ENCODE measurements at places on chromosomes 11 and 22.

DNA sequence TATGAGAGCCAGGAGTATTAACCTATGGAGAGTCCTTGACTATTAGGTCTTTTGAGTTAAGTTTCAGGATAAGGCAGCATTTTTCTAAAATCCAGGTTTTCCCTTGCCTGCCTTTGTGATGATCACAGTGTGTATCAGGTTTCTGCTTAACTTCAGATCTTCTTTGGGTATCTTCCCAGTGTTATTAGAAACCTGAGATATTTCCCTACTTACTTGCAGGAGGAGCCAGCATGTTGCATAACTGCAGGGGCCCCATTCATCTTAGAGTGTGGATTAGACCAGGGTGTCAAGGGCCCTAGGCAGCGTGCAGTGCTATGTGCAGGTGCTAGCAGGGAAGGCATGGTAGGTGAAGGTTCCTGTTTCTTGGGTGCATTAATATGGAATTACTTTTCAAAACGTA, 69.5 kb downstream of the ZNRF3 start:
- DNase-seq: no peak

DNA sequence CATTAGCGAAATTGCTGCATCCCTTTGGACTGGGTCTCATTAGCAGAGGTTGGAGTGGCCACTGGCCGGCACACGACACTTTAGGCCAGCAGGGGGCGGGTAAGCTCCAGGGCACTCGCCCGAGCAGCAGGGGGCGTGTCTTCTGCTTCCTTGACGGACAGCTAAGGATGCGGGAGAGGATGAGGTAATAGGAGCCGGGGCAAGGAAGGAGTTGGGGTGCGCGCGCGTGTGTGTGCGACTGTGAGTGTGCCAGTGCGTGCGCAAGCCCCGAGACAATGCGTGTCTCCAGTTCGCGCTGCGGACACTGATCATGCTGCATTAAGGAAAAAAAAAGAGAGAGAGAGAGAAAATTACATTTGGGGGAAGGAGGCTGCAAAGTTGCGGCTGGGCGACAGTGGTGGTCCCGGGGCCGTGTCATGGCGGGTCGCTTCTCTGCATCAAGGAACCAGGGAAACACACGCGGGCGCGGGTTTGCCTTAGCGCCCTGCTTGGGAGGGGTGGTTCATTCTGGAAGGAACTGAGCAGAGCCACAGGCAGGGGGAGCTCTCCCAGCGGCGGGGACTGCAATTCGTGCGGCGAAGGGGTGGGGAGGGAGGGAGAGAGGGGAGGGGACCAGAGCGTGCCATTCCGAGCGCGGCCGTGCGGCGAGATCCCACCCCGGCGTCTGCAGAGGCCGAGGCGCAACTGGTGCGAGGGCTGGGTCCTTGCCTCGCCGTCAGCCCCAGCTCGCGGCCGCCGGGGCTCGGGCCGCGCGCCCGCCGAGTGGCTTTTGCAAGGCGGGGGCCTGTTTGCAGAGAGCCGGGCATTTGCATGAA, at the start of gene DTX4:
Gene DTX4, plus strand, starts transcription at position 625 of the 815 bp plus-strand sequence. CDS start 464 bp downstream, outside the sequence.
- DNase-seq: peak; percentile 91

GRCh38 chr11:29282088-29282487, 734.7 kb downstream of the KCNA4 start:
- no peak for DNase-seq

GRCh38 chr11:29024386-29024785, 916.2 kb downstream of the METTL15 start:
- DNase-seq: no peak

DNA sequence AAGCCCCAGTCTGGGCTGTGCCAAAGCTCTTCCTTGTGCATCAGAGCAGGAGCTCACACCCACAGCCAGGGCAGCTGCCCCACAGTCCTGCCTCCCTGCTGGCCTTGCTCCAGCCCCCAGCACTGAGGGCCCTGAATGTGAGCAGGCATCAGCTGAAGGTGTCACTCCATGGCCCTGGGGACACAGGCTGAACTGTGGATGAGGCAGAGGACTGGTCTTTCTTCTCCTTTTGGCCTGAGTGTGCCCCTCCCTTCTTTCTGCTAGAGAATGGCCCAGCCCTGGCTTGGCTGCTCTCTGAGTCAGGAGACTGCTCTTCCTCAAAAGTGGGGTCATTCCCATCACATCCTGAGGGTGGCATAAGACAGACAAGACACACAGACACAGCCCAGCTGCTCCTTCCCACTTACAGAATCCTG, 16.2 kb downstream of the OTOG start:
- DNase-seq: no peak

DNA sequence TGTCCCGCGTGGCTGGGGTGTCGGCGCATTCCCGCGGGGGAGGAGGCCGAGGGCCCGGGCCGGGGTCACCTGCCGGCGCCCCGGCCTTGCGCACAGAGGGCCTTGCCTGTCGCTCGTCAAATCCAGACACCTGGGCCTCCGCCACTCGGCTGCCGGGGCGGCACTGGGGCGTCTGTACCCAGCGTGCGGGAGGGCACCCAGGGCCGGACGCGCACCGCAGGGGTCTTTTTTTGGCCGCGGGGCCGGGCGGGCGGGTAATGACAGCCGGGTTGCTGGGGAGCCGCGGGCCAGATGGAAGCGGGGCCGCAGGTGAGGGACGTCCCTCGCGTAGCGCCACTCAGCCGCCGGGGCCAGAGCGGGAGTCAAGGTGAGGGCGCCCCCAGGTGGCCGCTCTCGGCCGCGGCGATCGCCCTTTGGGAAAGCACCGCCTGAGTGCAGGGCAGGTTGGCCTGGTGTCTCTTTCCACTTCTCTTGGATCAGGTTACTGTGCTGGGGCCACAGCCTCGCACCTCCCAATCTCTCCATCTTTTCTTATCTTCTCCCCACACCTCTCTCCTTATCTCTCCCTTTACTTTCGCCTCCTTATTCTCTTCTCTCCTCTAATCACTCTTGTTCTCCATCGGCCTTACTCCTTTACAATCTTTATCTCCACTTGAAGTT, 3.5 kb downstream of the PHLDB1 start:
- peak; percentile 64 for DNase-seq

GRCh38 chr11:93198215-93198845, 539 bp upstream of the SLC36A4 start:
- no peak for DNase-seq

DNA sequence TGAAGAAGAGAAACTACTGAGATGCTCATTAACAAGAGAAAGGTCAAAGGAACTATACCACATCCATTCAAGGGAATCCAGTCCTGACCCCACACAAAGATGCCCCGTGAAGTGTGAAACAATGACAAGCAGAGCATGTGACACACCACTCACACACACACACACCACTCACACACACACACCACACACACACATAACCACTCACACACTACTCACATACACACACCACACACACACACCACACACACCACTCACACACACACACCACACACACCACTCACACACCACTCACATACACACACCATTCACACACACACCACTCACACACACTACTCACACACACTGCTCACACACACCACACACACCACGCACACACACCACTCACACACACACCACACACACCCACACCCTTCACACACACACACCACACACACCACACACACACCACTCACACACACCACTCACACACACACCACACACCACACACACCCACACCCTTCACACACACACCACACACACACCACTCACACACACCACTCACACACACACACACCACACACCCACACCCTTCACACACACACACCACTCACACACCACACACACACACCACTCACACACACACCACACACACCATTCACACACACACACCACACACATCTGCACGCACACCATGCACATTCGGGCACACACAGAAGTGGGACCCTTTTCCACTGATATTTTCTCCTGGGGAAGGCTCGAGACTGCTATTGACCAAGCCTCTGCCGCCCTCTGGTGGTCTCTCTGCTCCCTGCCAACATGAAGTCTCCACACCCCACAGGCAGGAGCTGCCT, 32.0 kb upstream of the COMT start:
- DNase-seq: peak; percentile 89

DNA sequence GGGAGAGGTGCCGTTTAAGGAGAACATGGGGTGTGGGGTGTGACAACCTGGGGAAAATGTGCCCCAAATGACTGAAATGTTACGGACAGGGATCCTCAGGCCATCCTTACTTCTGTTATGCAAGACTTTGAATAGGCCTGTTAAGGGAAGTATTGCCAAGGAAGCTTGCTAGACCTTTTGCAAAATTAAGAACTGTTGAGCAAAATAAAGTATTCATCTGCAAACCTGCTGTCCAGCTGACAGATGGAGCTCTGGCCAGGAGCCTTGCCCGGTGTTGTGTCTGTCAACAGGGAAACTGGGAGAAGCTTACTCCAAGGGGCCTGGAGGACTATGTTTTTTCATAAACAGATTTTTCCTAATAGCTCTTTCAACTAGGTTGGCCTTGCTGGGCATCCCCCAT, 48.0 kb downstream of the FAT3 start:
- no peak for DNase-seq

DNA sequence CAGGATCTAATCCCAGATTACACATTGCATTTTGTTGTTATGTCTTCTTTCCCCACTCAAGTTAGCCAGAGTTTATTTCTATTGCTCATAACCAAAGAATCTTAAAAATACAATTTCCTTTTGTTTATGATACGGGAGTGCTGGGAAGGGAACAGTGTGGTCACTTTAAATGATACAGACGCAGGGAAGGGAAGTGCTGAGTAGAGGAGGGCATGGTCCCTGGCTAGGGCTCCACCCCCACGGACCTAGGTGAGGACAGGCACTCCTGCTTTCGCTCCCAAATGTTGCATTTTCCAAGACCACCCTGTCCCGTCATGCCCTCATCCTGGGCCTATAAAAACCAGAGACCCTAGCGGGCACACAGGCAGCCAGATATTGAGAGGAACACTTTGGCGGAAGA, 30.6 kb upstream of the NARS2 start:
- no peak for DNase-seq

DNA sequence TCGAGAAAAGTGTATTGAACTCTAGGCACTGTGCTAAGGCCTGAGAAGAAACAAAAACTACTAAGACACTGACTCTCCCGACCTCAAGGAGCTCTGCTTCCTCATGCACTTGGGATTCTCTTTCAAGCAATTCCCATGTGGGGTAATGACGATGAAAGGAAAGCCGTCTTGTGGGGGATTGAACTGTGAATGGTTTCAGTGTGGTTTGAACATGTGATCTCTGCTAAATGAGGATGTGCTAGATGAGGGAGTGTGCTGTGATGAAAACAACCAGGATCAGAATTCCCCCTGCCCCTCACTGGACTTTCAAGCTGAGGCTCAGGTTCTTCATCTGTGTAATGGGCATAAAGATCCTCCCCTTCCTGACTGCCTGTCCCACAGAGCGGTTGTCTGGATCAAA, 74.9 kb downstream of the DEPDC5 start:
- DNase-seq: no peak

GRCh38 chr11:31807799-31808667, 3.1 kb downstream of the PAX6 start:
- DNase-seq: no peak

DNA sequence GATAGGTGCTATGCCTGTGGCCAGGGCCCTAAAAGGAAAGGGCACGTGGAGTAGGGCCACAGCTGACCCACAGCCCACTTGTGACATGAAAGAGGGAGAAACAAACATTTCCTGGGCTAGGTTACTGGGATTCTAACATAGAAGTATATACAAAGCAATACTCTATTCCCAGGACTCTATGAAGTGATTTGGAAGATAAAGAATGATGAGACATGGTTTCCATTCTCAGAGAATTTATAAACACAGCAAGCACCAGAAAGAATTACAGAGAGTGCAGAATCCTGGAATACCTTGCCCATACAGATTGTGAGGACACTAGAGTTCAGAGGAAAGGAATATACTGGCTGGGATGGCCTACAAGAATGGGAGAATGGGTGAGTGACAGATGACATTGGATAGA, 86.4 kb downstream of the KIRREL3 start:
- DNase-seq: no peak

DNA sequence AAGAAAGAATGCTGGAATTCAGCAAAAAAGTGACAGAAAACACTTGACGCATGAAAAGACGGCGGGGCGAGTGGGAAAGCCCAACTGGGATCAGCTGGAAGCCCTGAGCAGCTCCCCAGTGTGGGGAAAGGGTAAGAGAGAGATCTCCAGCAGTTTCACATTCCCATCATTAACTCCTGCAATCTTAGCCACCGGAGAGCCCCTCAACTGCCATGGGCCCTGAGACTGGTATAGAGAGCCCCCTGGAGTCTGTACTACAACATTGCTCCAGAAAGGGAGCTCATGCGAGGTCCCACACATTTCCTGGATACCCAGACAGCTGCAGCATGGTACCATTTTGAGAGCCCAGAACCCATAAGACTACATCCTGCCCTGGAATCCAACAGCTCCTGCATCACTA, 31.1 kb downstream of the MRGPRX4 start:
- DNase-seq: no peak

- DNase-seq: no peak
Measured at GRCh38 chr22:20414059-20414440, 20.1 kb downstream of the ZNF74 start.

DNA sequence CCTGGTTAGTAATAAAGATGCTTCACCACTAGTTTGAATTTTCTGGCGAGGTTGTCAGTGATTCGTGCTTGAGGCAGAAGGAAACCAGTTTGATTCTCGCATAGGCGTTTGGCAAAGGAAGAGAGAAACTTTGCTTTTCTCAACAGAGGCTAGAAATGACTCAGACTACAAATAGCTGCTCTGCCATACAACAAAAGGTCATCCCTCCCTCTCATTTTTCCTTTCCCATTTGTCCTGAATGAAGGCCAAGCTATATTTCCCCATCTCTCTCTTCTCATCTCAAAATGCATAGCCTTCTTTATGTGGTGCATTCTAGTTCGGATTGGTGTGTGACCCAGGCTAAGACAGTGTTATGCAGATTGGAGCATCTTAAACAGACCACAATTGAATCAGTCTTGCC, 741.4 kb downstream of the NTM start:
- DNase-seq: no peak

DNA sequence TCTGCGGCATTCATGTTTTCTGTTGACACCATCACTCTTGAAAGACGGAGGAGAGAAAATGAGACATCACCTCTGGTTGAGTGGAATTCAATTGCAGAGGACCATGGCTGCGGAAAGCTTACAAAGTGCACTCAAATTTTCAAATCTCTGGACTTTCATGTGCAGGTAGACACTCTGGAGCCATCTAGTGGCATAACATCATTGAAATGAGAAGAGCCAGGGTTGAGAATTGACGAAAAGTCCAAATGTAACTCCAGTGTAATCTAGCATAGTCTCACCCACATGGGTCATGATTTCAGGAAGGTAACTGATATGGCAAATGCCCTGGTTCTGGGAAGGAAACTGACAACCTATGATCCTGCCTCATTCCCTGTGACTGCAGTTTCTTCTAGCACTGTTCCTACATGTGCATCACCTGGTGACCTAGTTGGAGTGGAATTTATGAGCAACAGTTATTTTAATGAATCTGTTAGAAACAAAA, 687.8 kb downstream of the KCNA4 start:
- no peak for DNase-seq

- DNase-seq: no peak
Measured at GRCh38 chr11:117189191-117189940, 9.8 kb upstream of the TAGLN start.

GRCh38 chr22:32558681-32559355, 84.2 kb downstream of the FBXO7 start:
- DNase-seq: no peak
